ENCODE measurements at places on chromosomes 6 and 20. TPM values are rescaled to one million over a fixed set of nuclear protein-coding genes. Genes with fewer than 3 reads are reported as not detected.

The KCNK16 gene
- not detected for total RNA-seq

DNA sequence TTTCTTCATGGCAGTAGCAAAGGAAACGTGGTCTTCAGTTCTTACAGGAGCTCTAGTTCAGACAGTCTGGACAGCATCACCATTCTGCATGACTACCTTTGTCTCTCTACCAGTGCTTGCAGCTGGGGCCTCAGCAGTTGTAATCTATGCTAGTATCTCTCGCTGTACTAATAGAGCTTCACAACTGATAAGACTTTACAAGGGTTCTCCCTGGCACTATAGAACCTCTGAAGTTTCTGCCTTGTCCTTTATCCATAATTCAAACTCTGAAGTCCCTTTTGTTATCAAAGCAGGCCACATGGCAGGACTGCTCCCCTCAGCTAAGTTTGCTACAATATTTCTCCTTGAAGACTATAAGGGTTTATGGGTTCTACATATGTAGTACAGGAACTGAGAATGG is 842.1 kb upstream of the ADGRB3 start:
- no peak for DNase-seq

GRCh38 chr20:36101192-36101591 is 53.3 kb upstream of the EPB41L1 start:
- no peak for DNase-seq

- DNase-seq = no peak
Measured at GRCh38 chr6:155223646-155224451, 40.0 kb upstream of the CLDN20 start.

The OVOL2 gene
- not detected for total RNA-seq

DNA sequence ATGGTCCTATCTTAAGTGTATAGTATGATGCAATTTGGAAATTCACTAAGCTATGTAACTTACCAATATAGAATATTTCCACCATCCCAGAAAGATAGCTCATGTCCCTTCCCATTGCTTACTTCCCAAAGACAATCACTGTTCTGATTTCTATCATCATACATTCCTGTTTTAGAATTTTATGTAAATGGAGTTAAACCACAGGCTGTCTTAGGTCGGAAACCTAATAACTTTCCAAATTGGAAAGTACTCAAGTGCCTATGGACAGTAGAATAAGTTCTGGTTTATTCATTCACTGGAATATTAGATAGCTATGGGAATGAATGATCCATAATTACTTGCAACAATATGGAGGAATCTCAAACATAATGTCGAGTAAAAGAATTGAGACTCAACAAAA is 20.1 kb downstream of the ENPP3 start:
- no peak for DNase-seq

- no peak for DNase-seq
Measured at GRCh38 chr6:85866370-85866730, 223.7 kb upstream of the SYNCRIP start.

Data from T-helper 17 cell (primary cell).